Right renal pelvis (tissue), 4 donors: ENCODE measurements at places on chromosomes 1 and 21. TPM values are rescaled to one million over a fixed set of nuclear protein-coding genes. Genes with fewer than 3 reads are reported as not detected.

The ZNF648 gene
- 0.36 TPM for polyA plus RNA-seq

The CYP4A11 gene
- polyA plus RNA-seq, result 38.3 TPM

The PYHIN1 gene
- 0.13 TPM for polyA plus RNA-seq

The ZSWIM5 gene
- 7.2 TPM for polyA plus RNA-seq

The CSRP1 gene
- 155 TPM for polyA plus RNA-seq
